Osteoblast (primary cell): ENCODE measurements at places on chromosomes 5 and 9. TPM values are rescaled to one million over a fixed set of nuclear protein-coding genes. Genes with fewer than 3 reads are reported as not detected.

- peak; percentile 68 for DNase-seq
Observed at GRCh38 chr5:135880801-135881200, 14.8 kb downstream of the IL9 start.

The TEX48 gene
- total RNA-seq = not detected in 2 replicates

- DNase-seq = no peak
Observed at GRCh38 chr9:2837915-2838314, 6.0 kb downstream of the PUM3 start.

DNA sequence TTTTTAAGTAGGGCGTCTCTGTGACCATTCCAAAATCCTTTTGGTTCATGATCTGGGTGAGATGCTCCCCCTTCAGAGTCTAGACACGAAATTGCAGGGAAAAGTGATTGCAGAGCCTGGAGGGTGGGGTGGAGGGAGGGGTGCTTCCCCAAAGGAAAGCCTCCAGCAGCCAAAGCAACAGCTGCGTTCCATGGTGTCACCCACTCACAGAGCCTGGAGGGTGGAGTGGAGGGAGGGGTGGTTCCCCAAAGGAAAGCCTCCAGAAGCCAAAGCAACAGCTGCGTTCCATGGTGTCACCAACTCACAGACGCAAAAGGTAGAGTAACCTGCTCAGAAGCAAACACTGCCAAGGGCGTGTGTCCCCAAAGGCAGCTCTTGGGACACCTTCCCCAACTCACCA is 22.6 kb downstream of the SLC6A18 start:
- no peak for DNase-seq

The GCNT4 gene
- 2.5 and 2.7 TPM in 2 replicates for total RNA-seq

The PCDHB7 gene
- total RNA-seq = 2.2 and 2.4 TPM in 2 replicates

The SV2C gene
- total RNA-seq = not detected in 2 replicates

- DNase-seq = no peak
Observed at GRCh38 chr9:131799177-131799823, 59.4 kb upstream of the RAPGEF1 start.

DNA sequence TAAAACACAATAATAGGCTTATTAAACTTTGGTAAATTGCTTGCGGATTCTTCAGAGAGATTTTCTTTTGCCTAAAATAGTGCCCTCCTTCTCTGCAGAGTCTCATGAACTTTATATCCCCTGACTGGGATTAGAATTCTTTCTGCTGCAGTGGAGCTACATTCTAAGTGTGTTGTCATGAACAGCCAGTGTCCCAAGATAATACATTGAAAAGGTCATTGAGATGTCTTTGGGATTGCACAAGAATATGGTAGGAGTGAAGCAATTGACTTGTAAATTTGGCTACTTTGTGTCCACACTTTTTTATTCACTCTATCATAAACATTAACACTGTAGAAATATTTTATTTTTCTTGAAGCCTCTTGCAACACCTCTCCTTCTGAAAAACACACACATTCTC is 604.5 kb downstream of the GABRG2 start:
- no peak for DNase-seq

DNA sequence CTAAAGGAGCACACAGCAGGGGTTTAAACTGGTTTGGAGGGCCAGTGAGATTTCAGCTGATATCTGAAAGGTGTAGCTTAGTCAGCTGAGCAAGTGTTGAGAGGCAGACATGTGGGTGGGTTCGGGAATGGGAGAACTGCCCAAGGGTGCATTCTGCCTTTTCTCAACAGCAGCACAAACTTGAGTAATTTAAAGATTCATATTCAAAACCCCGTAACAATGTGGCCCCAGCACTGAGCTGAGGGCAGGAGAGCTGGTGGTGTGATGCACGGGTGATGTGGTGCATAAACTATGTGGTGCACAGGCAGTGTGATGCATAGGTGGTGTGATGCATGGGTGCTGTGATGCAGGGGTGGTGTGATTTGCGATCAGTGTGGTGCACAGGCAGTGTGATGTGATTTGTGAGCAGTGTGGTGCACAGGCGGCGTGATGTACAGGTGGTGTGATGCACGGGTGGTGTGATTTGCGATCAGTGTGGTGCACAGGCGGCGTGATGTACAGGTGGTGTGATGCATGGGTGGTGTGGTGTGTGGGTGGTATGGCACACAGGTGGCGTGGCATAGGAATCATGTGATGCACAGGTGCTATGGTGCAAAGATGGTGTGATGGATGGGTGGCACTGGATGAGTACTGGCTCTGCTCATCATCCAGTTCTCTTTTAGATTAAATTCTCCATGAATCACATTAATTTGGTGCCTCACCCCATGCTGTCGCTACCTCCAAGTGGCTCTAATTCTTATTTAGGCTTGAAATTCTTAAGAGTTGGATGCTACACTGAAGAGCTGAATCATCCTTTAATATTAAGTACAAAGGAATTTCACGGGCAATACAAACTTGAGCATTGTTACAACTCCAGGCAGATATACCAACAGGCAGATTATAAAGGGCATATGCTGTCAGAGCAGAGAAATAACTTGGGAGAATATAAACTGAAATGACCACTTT is 53.6 kb downstream of the DAP start:
- DNase-seq = no peak

- DNase-seq = no peak
Observed at GRCh38 chr9:119588874-119589744, 219.9 kb upstream of the BRINP1 start.

DNA sequence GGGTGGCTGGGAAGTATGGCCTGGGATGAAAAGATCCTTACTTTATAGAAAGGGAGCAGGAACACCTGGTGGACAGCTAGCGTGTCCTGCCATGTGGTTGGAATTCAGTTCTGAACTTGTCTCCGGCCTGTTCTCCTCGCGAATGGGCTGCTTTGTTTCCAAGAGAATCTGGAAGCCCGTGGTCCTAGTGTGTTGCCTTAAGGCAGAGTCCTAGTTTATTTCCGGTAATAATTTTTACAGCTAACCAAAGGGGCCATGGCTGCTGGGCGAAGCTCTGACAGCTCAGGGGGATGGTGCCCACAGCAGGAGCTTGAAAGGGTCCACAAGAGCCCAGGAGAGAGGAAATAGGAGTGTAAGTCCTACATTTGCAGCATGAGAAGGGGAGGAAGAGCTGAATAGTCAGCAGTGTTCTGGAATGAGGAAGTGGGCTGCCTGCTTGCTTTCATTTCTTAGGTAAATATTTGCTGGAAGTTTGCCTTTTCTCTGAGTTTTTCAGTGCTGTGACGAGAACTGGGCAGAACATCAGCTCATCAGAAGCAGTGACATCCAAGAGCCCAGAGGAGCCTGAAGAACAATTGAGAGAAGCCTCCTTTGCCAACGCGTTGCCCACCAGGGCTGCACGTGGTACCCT is 13.1 kb upstream of the IGFBPL1 start:
- DNase-seq = peak; percentile 76

DNA sequence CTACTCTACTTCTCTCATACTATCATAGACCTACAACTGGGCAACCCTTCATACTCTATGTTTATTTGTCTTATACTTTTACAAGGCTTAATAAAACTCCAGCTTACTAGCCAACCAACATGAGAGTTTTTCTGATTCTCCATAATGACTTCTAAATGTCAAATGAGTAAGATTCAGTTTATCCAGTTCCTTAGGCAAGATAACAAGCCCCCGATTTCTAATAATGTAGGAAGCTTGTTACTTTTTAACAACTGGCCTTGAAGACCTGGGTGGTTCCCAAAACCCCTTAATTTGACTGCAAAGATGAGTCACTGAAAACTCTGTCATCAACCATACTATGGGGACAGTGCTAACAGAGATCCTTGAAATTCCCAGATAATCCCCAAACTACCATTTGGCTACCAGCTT is 294.6 kb upstream of the ACTBL2 start:
- no peak for DNase-seq

The ANKDD1B gene
- 0.59 and 0.72 TPM in 2 replicates for total RNA-seq

The AUH gene
- total RNA-seq = 17.0 and 17.7 TPM in 2 replicates

The MARCOL gene
- total RNA-seq = not detected in 2 replicates

- peak; percentile 54 for DNase-seq
Observed at GRCh38 chr5:158033724-158034123, 174.8 kb upstream of the CLINT1 start.

The SLC34A1 gene
- not detected in 2 replicates for total RNA-seq

GRCh38 chr9:86135371-86135770 is 36.0 kb upstream of the GOLM1 start:
- no peak for DNase-seq

The FOXD4L5 gene
- under 0.01 TPM in 1 of 2 replicates, not detected in the other for total RNA-seq

The CDH9 gene
- total RNA-seq = not detected in 2 replicates

- no peak for DNase-seq
Observed at GRCh38 chr9:124815601-124816000, 37.7 kb upstream of the WDR38 start.

- DNase-seq = no peak
Observed at GRCh38 chr5:174599992-174600391, 124.4 kb upstream of the MSX2 start.

DNA sequence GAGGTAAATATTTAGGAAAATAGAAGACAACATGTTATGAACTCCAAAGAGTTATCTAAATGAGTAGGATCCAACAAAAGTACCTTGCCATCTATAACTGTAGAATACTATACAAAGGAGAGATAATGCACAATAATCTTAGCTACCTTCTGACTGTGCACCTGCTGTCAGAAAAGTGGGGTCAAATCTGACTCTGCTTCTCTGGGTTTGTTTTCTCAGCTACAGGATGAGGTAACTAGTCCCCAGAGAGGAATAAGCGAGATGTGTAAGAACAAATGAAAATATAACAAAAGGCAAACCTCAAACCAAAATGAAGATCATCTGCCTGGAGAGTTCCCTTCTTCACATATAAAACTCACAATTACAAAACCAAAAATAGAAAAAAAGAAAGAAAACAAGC is 204.8 kb downstream of the DCP2 start:
- DNase-seq = no peak

- DNase-seq = peak; percentile 94
Observed at GRCh38 chr9:133122935-133123611, 2.0 kb upstream of the RALGDS start.

The KCNIP1 gene
- not detected in 2 replicates for total RNA-seq

- DNase-seq = peak; percentile 99
Observed at GRCh38 chr5:177113566-177114424, 19.8 kb upstream of the NSD1 start.

DNA sequence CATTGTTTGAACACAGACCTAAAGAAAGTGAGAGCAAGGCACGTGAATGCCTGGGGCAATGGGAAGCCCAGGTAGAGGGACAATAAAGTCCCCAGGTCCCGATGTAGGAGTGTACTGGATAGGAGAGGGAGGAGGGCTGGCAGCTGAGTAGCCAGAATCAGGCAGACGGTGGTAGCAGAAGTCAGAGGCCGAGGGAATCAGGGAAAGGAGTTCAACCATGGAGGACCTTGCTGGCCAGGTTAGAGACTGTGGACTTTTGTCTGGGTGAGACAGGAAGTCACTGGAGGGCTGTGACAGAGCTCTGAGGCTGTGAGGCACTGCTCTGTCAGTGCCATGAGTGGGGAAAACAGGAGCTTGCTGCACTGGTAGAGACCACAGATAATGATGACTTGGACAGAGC is 248.2 kb downstream of the EFNA5 start:
- no peak for DNase-seq

The HSPB3 gene
- not detected in 2 replicates for total RNA-seq

- DNase-seq = peak; percentile 86
Observed at GRCh38 chr9:90956026-90956810, 154.6 kb downstream of the SYK start.

The GDF9 gene
- total RNA-seq = 0.29 and 0.36 TPM in 2 replicates

GRCh38 chr9:38619556-38620447 is 594 bp downstream of the ANKRD18A start:
- DNase-seq = no peak

The LRRC70 gene
- total RNA-seq = 1.4 and 1.8 TPM in 2 replicates

GRCh38 chr5:180400416-180400815 is 47.3 kb upstream of the GFPT2 start:
- peak; percentile 49 for DNase-seq

DNA sequence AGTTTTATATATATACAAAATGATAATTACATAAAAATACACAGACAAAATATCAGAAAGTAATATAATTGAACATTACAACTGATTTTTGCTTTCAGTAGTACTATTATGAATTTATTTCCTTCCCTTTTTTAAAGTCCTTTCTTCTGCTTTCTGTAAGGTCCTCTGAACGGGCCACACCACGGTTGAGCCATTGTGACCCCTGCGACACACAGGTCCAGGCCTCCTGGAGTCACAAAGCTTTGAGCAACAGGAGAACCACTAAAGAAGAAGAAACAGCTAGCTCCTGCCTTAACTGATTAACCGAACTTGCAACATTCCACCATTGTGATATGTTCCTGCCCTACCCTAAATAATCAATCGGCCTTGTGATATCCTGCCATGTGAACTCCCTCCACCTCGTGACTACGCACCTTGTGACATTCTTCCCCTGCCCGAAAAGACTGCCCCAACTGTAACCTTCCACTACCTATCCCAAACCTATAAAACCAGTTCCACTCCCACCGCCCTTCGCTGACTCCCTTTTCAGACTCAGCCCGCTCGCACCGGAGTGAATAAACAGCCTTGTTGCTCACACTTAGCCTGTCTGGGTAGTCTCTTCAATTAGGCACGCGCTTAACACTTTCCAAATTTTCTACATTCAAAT is 375.0 kb upstream of the RFX3 start:
- no peak for DNase-seq

GRCh38 chr9:91536211-91536691 is 112.6 kb upstream of the NFIL3 start:
- peak; percentile 67 for DNase-seq

DNA sequence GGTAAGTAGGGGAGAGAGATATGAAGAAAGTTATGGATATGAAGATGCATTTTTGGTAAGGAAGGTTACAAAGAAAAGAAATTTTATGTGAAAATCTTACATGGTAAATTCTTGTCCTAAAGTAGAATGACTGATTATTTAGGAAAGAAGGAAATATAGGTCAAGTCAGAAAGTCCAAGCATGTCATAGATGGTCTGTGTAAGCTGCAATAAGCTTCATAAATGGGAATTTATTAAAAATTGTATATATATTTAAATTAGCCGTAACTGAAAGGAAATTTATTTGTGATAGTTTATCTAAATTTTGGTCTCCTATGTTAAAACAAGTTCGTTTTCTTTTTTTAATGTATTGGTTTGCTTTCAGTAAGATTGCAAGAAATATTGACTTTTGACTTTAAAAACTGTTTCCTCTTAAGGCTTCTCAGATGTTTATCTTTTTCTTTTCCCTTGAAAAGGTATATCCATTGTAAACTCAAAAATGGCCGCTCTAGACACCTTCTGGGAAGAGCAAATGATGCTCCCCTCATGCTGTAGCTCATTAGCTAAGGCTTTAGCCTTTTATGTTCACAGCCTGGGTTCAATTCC is 46.8 kb upstream of the HAPLN1 start:
- DNase-seq = no peak

DNA sequence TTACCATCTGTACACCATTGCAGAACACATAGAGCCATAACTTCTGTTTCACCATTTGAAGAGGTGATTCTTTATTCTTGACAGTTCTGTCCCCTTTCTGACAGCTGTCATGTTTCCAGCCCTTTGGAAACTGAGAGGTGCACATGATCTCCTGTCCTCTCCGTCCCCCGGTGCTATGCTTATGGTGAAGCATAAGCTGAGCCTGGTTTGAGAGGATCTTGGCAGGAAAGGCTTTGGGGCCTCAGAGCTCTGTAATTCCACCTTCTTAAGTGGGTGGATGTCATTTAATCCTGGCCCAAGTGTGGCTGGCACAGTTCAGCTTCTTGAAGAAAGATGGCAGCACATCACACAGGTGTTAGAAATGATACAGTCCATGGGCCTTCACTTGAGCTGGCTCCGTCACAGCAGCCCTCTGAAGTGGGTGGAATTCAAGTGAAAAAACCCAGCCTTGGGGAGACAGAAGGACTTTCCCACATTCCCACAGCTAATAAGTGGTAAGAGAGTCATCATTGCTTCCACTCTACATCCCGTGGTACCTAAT is 30.7 kb upstream of the GRPEL2 start:
- no peak for DNase-seq
